ENCODE measurements at places on chromosomes 2 and 18.
A peak's percentile ranks its signal among the peaks of the same experiment; 100 is the strongest.

- no peak for DNase-seq
Observed at GRCh38 chr2:214550786-214551185, 139.9 kb downstream of the VWC2L start.

- DNase-seq = no peak
Observed at GRCh38 chr18:69000366-69000765, 202.5 kb downstream of the CCDC102B start.

DNA sequence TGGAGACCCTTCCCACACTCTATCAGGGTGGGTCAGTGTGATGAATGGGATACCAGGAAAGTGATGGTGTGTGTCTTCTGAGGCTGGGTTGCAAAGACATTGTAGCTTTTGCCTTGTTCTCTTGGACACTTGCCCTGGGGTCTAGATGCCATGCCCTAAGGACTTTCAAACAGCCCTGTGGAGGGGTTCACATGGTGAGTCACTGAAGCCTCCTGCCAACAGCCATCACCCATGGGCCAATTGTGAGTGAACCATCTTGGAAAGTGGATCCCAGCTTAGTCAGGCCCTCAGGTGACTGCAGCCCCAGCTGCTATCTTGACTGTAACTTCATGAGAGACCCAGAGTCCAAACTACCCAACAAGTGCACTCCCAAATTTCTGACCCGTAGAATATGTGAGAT is 25.8 kb upstream of the IGFBP5 start:
- DNase-seq = no peak

GRCh38 chr2:75800456-75800855 is 89.7 kb upstream of the GCFC2 start:
- DNase-seq = no peak

DNA sequence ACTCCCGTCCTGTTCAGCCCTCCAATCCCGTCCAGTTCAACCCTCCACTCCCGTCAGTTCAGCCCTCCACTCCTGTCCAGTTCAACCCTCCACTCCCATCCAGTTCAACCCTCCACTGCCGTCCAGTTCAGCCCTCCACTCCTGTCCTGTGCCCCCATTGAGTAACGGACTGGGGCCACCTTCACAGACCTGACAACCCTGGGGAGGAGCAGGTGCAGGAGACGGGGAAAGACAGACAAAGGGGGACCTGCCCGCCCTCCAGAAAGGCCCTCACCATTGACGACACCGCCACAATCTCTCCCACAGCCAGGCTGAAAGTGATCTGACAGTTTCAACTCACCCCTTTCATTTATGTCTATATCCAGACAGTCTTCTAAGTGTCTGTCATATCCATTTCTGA is 72.2 kb downstream of the EIPR1 start:
- no peak for DNase-seq

DNA sequence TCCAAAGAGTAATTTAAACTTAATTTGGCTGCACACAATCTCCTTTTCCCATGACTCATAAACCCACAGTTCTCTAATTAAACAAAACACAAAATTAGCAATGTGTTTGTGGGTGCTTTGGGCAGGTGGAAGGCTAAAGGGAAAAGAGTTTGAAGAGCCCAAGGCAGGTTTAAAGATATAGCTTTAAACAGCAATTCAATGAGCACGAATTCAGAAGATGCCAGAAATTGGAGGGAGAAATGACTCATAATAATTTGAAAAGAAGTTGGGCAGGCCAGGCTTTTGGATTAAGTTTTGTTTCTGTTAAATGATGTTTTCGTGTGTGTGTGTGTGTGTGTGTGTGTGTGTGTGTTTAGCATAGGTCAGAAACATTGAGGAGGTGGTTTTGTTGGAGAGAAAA is 594.8 kb upstream of the ZEB2 start:
- DNase-seq = no peak

DNA sequence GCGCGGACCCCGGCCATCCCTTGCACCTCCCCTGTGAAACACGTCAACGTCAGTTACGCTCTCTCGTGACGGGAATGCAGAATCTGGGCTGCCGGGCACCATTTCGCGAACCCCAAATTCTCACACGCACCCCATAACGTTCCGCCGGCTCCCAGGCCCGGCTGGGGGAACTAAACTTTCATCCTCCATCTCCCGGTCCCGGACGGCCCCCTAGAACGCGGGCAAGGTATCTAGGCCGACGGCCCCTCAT is 544 bp downstream of the DNAJC27 start:
- peak; percentile 32 for DNase-seq

- no peak for DNase-seq
Observed at GRCh38 chr2:50116096-50117010, 915.6 kb downstream of the NRXN1 start.

DNA sequence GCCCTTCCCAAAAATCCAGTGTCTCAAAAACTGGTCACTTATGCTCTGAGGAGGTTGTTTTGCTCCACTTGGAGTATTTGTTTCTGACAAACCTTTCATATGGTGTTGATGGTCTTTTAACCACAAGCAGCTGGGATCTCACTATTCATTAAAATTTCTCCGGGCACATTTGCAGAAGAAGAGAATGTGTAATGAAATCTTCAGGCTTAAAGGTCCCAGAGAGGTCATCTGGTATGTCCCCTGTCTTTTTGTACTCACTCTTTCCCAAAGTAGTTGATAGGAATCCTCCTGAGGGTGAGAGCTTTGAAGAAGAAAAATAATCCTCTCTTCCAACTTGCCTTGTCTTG is 430.8 kb downstream of the SETBP1 start:
- no peak for DNase-seq

GRCh38 chr2:133819906-133820305 is 251.6 kb upstream of the NCKAP5 start:
- no peak for DNase-seq

GRCh38 chr2:216951171-216951570 is 91.3 kb upstream of the TNP1 start:
- no peak for DNase-seq

DNA sequence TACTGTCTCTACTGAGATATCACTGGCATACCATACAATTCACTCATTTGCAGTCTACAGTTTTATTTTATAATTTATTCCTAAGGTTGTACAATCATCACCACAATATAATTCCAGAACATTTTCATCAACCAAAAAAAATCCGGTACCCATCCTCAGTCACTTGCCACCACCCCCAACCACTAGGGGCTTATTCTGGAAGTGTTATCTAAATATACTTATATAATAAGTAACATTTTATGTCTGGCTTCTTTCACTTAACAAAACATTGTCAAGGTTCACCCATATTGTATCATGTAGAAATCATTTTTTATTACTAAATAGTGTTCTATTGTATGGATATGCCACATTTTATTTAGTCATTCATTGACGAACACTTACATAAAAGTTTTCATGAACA is 440.8 kb downstream of the RNF144A start:
- DNase-seq = no peak

- DNase-seq = no peak
Observed at GRCh38 chr2:46267616-46268015, 29.6 kb upstream of the EPAS1 start.

- DNase-seq = no peak
Observed at GRCh38 chr2:222952204-222952603, 91.4 kb downstream of the ACSL3 start.

DNA sequence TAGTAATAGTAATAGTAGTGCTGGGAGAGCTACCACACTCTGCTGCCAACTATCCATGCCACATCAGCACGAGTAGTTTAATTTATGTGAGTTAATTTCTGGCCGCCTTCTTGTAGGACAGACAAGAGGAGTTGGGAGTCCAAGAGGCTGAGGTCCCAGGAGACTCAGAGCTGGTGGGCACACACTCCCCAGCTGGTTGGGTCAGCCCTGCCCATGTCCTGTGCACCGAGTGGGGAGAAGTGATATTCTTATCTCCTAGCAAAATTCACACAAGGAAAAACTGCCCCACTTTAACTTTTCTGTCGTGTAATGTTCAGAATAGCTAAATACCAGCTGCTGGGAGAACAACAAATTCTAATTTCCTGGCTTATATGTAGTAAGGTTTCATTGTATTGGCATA is 15.2 kb upstream of the MAP4K4 start:
- DNase-seq = no peak

DNA sequence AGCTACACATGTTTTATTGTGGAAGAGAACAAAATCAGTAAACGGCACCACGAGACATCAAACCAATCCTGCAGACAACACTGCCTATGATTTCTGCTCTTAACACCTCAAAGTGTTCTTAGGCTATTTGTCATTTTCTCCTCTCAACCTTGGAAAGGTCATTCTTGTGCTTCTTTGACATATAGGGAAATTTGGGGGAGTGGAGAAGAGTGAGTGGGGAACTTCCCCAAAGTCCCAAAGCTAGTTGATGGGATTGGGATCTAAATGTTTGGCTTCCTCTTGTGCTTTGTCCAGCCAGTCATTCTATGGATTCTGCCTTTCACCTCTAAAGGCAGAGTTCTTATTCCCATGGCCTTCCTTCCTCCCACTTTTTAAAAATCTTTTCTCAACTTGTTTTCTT is 5.8 kb upstream of the MRO start:
- no peak for DNase-seq

GRCh38 chr2:211281430-211282073 is 725.2 kb downstream of the CPS1 start:
- no peak for DNase-seq

- DNase-seq = no peak
Observed at GRCh38 chr18:7367336-7367735, 136.4 kb downstream of the LRRC30 start.

Data from stimulated activated CD4-positive, alpha-beta T cell treated with anti-CD3 and anti-CD28 coated beads, TNF-alpha, amount 100 ng/mL, for 48 hours (primary cell).